HFFc6 (cell line): ENCODE measurements at places on chromosomes 16 and 17. TPM values are rescaled to one million over a fixed set of nuclear protein-coding genes. Genes with fewer than 3 reads are reported as not detected.

DNA sequence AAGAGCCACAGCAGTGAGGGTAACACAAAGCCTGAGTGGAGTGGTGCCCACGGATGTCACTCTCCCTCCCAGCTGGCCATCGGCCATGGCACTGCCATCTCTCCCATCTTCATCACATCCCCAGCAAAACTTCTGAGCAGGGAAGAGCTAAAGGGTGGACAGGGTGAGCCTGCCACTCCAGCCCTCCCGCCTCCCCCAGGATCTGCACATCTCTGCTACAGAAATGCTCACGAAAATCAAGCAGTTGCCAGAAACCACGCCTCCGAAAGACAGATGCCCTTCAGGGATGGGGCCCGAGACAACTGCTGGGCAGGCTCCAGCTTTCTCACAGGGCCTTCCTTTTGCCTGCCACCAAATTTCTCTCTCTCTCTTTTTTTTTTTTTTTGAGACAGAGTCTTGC, 3.6 kb downstream of the GRIN2C start:
- DNase-seq = no peak
- no peaks in the 10 kb centered on the region for H3K36me3 ChIP-seq
- peaks cover 65% of the 10 kb centered on the region for H3K27me3 ChIP-seq

DNA sequence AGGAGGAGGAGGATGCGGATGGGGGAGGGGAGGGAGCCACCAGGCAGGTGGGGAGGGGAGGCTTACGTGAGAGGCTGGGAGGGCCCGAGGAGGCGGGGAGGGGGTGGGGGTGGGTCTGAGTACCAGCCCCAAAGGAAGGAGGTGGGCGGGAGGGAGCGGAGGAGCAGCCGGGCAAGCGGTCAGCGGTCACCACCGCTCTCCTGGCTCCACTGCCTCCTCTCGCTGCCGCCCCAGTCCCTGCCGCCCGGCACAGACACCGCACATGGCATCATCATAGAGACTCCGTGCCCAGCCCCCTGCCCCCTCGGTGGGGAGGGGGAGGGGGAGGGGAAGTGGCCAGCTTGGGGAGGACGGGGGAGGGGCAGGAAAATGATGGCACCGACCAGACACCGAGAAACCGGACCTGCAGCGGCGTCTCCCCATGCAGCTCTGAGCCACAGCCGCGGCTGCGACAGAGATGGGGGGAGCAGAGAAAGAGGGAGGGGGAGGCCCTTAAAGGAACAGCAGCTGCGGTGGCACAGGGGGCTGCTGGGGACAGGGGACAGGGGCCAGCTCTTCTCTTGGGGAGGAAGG, at the start of gene TLCD3B:
TSS of gene TLCD3B (minus strand) at position 431 of the 573 bp plus-strand sequence. CDS start 744 bp downstream, outside the sequence.
- DNase-seq = no peak
- no peak within 1 kb of the TSS for H3K27ac ChIP-seq
- H3K27me3 ChIP-seq = peaks cover 54% of the 10 kb centered on the region
- peak within 1 kb of the TSS; percentile 30; the same call in 1 of the 2 replicates for H3K4me3 ChIP-seq
- H3K4me1 ChIP-seq = peaks cover 6% of the 10 kb centered on the region; the same call in 1 of the 2 replicates

DNA sequence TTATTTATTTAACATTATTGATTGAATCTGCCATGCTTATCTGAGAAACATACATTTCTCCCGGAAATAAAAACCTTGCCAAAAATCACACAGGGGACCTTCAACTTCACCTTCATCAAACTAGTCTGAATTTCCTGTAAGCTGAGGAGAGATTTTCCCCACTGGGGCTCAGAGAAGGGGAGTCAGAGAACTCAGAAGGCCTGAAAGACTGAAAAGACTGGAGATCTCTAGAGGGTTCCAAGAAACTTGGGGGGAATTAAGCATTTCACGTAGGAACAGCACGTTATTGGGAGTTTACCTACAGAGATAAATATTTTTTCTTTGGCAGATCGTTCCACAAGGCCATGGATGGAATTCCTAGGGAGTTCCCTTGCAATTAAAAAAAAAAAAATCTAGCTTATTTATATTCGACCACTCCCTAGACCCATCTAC, 528 bp upstream of the NOL11 start:
- H3K27me3 ChIP-seq = no peaks in the 10 kb centered on the region; the same call in 1 of the 2 replicates
- H3K4me3 ChIP-seq = peak overlapping the region; percentile 100
- peaks cover 9% of the 10 kb centered on the region for H3K4me1 ChIP-seq
- no peak for DNase-seq
- peak overlapping the region; percentile 95 for H3K27ac ChIP-seq

Gene TBC1D3G
- total RNA-seq = not detected in 3 replicates

DNA sequence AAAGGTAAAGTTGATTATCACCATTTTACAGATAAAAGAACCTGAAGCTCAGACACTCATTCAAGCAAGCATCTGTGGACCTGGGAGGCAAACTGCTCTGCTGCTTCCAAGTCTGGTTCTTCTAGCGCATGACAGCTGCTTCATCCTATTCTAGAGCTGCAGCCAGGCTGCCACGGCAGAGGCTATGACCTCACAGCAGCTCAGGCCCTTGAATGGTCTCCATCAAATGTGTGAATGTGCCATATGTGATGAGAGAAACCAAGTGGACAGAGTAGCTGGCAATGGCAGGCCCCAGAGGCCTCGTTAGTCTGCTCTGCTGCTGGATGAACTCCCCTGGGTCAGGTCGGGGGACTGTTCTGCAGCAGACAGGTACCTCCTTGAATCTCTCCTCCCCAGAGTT, 30.7 kb upstream of the FOXJ1 start:
- no peak for DNase-seq
- H3K27ac ChIP-seq = no peak overlapping the region
- H3K4me3 ChIP-seq = no peak overlapping the region
- no peaks in the 10 kb centered on the region for H3K4me1 ChIP-seq
- peaks cover 11% of the 10 kb centered on the region for H3K27me3 ChIP-seq

Gene TMC6
- not detected in 3 replicates for total RNA-seq

Gene UMOD
- not detected in 3 replicates for total RNA-seq

Gene PIPOX
- 0.48 to 0.73 TPM (median 0.56 TPM) in 3 replicates for total RNA-seq

DNA sequence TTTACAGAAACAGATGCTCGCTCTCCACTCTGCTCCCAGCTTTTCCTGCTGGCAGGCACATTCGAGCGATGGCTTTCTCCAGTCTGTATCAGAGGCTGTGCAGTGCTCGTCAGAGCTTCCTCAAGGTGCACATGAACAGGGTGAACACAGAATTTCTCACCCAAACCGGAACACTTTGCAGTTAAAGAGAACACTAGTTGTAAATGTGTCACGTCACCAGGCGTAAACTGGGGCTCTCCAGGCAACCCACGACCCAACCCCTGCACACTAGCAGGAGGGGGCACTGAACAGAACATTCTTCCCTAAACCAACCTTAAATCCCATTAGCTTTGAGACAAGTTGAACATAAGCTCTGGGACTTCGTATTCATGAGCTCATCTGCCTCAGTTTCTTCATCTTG, 119.0 kb downstream of the RMI2 start:
- peaks cover 24% of the 10 kb centered on the region for H3K27me3 ChIP-seq

DNA sequence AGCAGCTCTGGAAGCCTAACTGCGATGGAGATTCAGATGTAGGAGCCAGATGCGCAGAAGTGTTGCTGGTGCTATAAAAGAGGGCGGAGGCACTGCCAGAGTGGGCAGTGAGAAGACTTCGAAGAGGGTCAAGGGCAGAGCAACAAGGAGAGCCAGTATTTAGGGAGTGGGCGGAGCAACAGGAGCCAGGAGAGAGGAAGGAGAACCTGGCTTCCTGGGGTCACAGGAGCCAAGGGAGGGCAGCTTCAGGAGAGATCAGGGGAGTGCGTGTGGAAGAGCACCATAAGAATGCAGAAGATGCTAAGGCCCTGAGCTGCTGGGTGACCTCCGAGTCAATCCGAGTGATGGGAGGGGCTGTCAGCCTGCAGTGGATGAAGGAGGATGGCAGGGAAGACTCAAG, 14.4 kb upstream of the MRPS23 start:
- peaks cover 50% of the 10 kb centered on the region for H3K4me1 ChIP-seq
- H3K4me3 ChIP-seq = no peak overlapping the region
- no peak overlapping the region for H3K27ac ChIP-seq
- DNase-seq = no peak
- peaks cover 4% of the 10 kb centered on the region; the same call in 1 of the 2 replicates for H3K27me3 ChIP-seq

Gene FA2H
- total RNA-seq = not detected in 3 replicates

Gene GAS2L2
- total RNA-seq = not detected in 3 replicates

Gene TBC1D3C
- total RNA-seq = 0.18 to 1.6 TPM (median 0.47 TPM) in 3 replicates

Gene CLEC3A
- total RNA-seq = not detected in 2 replicates

Gene CAPNS2
- total RNA-seq = 0.32 to 0.39 TPM (median 0.38 TPM) in 3 replicates

DNA sequence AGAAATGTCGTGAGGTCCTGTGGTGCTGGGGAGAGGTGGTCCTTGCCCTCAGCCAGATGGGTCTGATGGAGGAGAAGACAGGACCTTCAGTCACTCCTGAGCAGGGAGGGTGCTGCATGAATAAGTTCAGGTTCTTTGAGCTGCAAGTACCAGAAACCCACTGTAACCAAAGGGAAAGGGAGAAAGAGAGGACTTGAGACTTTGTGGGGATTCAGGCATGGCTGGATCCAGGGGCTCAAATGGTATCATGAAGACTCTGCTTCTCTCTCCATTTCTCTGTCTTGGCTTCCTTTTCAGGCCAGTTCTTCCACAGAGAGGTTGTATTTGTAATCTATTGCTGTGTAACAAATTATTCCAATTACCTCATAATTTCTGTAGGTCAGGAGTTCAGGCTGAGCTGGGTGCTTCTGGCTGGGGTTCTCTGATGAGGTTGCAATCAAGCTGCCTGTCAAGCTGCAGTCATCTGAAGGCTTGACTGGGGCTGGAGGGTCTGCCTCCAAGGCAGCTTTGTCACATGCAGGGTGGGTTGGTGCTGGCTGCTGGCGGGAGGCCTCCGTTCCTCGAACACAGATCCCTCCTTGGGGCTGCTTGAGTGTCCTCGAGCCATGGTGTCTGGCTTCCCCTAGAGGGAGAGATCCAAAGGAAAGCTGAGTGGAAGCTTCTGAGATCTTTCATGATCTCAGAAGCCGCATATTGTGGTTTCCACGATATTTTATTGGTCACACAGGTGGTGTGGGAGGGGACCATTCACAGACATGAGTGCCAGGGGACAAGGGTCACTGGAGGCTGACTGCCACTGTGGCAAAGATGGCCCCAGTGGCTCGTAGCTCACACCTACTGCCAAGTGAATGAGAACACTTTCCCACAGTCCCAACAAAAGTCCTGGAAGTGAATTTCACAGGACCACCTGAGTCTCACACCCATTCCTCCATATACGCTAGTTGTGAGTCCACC, 5.9 kb upstream of the ADCY7 start:
- no peak overlapping the region for H3K27ac ChIP-seq
- H3K4me3 ChIP-seq = no peak overlapping the region
- peaks cover 14% of the 10 kb centered on the region for H3K36me3 ChIP-seq
- peaks cover 5% of the 10 kb centered on the region for H3K27me3 ChIP-seq
- peaks cover 35% of the 10 kb centered on the region for H3K4me1 ChIP-seq

GRCh38 chr17:28925912-28926365, 23.1 kb upstream of the DHRS13 start:
- peak; percentile 82 for DNase-seq
- peak overlapping the region; percentile 80 for H3K27ac ChIP-seq
- H3K36me3 ChIP-seq = peaks cover 59% of the 10 kb centered on the region
- peak overlapping the region; percentile 15; the same call in 1 of the 2 replicates for H3K4me3 ChIP-seq
- peaks cover 3% of the 10 kb centered on the region for H3K27me3 ChIP-seq

Gene SOST
- not detected in 3 replicates for total RNA-seq

- no peaks in the 10 kb centered on the region for H3K36me3 ChIP-seq
- H3K4me3 ChIP-seq = no peak overlapping the region
- no peak overlapping the region for H3K27ac ChIP-seq
- no peaks in the 10 kb centered on the region; the same call in 1 of the 2 replicates for H3K4me1 ChIP-seq
Observed at GRCh38 chr16:9165681-9166080, 74.2 kb downstream of the HAPSTR1 start.

GRCh38 chr16:25838724-25839186, 147.0 kb downstream of the HS3ST4 start:
- peaks cover 3% of the 10 kb centered on the region; the same call in 1 of the 2 replicates for H3K27me3 ChIP-seq
- H3K4me1 ChIP-seq = peaks cover 5% of the 10 kb centered on the region; the same call in 1 of the 2 replicates
- no peak overlapping the region for H3K27ac ChIP-seq
- H3K4me3 ChIP-seq = peak overlapping the region; percentile 50
- no peaks in the 10 kb centered on the region for H3K36me3 ChIP-seq

Gene PKMYT1
- total RNA-seq = 20.7 and 39.2 TPM in 2 replicates

Gene IRX3
- total RNA-seq = 5.2 to 17.2 TPM (median 5.3 TPM) in 3 replicates

Gene THRA
- total RNA-seq = 30.6 to 31.3 TPM (median 31.3 TPM) in 3 replicates

GRCh38 chr16:50449800-50450199, 81.0 kb upstream of the BRD7 start:
- no peak for DNase-seq
- H3K4me1 ChIP-seq = no peaks in the 10 kb centered on the region
- H3K4me3 ChIP-seq = no peak overlapping the region

DNA sequence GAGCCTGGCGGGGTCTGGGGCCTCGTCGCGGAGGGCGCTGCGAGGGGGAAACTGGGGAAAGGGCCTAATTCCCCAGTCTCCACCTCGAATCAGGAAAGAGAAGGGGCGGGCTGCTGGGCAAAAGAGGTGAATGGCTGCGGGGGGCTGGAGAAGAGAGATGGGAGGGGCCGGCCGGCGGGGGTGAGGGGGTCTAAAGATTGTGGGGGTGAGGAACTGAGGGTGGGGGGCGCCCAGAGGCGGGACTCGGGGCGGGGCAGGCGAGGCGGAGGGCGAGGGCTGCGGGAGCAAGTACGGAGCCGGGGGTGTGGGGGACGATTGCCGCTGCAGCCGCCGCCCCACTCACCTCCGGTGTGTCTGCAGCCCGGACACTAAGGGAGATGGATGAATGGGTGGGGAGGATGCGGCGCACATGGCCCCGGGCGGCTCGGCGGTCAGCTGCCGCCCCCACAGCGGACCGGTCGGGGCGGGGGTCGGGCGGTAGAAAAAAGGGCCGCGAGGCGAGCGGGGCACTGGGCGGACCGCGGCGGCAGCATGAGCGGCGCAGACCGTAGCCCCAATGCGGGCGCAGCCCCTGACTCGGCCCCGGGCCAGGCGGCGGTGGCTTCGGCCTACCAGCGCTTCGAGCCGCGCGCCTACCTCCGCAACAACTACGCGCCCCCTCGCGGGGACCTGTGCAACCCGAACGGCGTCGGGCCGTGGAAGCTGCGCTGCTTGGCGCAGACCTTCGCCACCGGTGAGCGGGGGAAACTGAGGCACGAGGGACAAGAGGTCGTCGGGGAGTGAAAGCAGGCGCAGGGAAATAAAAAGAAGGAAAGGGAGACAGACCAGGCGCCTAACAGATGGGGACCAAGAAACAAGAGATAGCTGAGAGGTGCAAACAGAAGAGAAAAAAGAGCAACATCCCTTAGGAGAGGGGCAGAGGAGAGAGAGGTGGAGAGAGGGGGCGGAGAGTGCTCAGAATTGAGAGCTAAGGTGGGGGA, at the start of gene PNMT:
TSS of gene PNMT (plus strand) at position 509 of the 980 bp plus-strand sequence. CDS start at position 532, 23 bp downstream.
- no peak for DNase-seq
- peaks cover 18% of the 10 kb centered on the region for H3K4me1 ChIP-seq
- H3K27me3 ChIP-seq = peaks cover 47% of the 10 kb centered on the region
- H3K4me3 ChIP-seq = 0 out of 2 replicates have a peak within 1 kb of the TSS, but pooled peaks have one; percentile 9
- H3K36me3 ChIP-seq = no peaks in the 10 kb centered on the region
